Activated CD4-positive, alpha-beta T cell treated with anti-CD3 and anti-CD28 coated beads for 24 hours (primary cell): ENCODE measurements at places on chromosomes 16 and 17.

DNA sequence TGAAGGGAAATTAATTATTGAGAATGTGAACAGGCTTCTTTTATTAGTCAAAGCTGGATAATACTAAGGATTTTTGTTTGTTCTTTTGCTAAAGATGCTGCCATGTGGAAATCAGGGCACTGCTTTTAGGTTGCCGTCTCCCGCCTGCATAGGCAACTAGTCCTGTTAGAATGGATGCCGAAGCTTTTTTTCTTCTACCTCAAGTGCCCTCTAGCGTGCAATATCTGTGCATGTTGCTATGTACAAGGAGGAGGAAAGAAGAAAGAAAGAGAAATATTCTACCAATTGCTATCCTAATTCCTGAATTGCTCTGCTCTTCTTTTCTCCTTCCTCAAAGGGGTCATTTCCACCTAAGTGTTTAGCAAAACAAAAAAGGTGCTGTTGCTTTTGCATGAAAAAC is 5.2 kb upstream of the CDH8 start:
- DNase-seq: no peak

GRCh38 chr17:27259356-27259755 is 34.6 kb upstream of the WSB1 start:
- no peak for DNase-seq

DNA sequence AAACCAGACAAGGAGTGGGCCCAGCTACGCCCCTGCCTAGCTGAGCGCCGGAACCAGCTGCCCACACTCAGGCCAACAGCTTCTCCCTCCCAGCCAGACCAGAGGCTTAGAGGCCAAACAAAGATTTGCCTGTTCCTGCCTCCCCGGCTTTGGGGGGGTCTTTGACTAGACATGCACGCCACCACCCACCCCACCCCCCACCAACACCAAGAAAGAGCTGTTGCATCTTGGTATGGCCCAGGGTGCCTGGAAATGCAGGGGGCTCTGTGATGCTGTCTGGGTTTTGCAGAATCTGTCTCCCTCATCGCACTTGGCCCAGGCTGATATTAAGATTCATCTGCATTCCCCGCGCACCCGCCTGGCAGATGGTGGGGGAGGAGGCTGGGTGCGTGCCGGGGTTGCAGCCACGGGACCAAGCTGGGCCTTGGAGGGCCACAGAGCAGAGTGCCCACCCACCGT is 1.3 kb upstream of the NXPH3 start:
- no peak for DNase-seq

DNA sequence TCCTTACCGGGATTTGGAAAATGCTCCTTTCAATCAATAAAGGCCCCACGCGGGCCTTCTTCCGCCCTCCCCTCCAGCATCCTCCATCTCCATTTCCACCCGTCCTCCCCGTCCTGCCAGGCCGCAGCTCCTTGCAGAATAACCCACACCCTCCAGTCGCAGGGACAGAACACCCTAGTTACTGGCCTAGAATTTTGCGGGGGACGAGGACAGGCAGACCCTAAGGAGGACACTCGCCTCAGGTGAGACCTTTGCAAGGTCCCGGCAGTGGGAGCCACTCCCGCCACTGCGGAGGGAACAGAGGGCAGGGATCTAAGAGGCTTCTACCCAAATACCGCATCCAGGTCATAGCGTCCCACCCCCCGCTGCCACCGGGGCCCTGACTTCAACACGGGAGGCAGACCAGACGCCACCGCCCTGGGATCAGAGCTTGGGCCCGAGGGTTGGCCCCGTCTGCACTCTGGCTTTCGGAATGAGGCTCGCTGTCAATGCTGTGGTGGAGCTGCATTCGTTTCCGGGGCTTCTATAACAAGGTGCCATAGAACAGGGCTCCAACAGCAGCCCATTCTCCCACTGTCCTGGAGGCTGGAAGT is 26.8 kb downstream of the SLC25A10 start:
- no peak for DNase-seq

- DNase-seq: no peak
These were observed 487 bp downstream of the RANBP10 start for GRCh38 chr16:67805718-67806427.

GRCh38 chr17:28812748-28813377 is 29.7 kb downstream of the FAM222B start:
- DNase-seq: no peak

GRCh38 chr17:50632637-50633036 is 2.0 kb upstream of the ABCC3 start:
- DNase-seq: no peak

GRCh38 chr16:31439519-31439918 is 3.1 kb downstream of the ZNF843 start:
- no peak for DNase-seq

DNA sequence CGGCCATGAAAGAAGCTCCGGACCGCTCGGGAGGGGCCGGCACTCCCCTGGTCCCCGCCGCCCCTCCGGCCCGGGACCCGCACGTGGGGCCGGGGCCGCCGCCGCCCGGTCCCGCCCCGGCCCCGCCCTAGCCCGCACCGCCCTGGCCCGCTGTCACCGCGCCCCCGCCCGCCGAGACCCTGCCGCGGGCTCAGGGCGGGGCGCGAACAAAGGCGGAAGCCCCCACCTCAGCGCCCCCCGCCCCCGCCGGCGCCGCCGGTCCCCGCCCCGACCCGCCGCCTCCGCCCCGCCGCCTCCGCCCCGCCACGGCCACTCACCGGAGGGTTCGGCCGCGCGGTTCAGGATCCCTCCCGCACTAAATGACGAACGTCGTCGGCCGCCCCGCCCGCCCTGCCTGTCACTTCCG is at the start of gene ARHGDIA:
TSS of gene ARHGDIA (minus strand) at position 357 of the 406 bp plus-strand sequence. CDS start 1,407 bp downstream, outside the sequence.
- no peak for DNase-seq

GRCh38 chr17:69142175-69142802 is 594 bp upstream of the ABCA6 start:
- DNase-seq: no peak

GRCh38 chr17:73224663-73225305 is 31.9 kb downstream of the COG1 start:
- no peak for DNase-seq

- DNase-seq: peak; percentile 48
These were observed 20.8 kb downstream of the NPRL3 start for GRCh38 chr16:117379-118365.

DNA sequence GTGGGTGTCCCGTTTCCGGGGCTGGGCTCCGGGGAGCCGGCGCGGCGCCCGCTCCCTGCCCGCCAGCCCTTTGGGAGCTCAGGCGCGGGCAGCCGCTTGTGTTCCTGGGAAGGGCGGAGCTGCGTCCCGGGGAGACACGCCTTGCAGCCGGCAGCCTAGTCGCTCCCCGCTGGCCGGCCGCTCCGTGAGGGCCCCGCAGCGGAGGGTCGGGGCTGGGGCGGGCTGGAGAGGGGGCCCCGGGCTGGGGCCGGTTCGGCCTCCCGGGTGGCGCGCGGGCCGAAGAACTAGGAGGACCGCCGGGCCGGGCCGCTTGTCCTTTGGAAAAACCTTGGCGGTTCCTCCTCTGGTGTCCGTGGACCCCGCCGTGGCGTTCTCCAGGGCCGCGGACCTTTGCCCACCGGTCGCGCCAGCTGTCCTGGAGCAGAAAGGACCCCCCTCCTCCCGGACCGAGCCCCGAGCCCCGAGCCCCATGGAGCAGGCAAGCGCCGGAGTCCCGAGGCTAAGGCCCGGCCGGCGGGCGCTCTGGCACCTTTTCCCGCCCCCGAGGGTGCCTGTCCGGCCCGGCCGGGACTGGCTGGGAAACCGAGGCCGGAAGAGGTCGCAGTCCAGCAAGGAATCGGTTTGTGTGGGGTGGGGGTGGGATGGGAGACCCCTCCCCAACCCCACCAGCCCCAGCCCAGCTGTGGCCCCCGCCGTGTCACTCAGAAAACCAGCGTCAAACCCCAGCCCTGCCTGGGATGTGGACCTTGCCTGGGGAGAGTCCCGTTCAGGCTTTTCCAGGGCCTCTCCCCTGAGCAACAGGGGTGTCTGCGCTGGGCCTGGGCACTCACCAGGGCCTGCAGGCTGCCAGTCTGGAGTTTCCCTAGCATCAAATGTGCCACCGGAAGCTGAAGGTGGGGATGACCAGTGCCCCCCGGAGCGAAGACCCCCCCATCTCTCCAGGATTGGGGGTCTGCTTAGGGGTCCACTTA is 6.8 kb upstream of the TBC1D3B start:
- DNase-seq: no peak

GRCh38 chr17:49944273-49944870 is 24.6 kb upstream of the DLX4 start:
- DNase-seq: no peak

DNA sequence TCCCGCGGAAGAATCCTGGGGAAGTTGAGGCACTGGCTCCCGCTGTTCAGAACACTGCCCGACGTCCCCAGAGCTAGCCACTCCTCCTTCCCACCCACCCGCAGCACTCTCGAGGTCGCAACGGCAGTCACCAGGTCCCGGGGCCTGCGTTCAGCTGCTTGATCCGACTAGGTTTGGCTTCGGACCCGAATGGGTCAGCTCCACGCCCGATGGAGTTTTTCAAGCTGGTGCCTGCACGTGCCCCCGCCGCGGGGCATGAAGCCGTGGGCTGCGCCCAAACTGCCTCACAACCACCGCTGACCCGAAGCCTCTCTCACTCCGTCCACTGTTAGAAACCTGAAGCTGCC is 12.4 kb upstream of the ODF4 start:
- no peak for DNase-seq

DNA sequence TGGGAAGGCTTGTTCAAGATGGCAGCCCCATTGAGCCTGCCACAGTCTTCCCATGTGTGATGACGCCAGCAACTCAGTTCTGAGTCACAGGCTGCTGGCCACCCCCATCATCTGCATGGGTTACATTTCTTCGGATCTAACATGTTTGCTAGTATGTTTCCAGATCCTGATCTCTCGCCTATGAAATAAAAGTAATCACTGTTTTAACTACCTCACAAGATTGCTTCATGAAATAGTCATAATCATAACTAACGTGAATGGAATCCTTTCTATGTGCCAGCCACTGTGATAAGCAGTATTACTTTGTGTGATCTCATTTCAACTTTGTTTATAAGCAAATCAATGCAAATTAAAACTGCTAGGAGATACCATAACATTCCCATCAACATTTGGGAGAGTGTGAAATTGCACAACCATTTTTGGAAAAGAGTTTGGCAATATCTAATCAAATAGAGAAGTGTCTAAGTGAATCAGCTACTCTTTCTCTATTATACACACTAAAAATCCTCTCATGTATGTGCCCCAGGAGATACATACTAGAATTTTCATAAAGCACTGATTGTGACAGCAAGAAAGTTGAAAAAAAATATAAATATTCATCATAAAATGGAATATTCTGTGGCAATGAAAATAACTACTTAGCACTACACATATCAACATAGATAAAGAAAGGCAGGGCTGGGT is 300.2 kb upstream of the IRX5 start:
- no peak for DNase-seq

- DNase-seq: peak; percentile 70
These were observed 21.5 kb downstream of the GPR179 start for GRCh38 chr17:38322156-38322779.

DNA sequence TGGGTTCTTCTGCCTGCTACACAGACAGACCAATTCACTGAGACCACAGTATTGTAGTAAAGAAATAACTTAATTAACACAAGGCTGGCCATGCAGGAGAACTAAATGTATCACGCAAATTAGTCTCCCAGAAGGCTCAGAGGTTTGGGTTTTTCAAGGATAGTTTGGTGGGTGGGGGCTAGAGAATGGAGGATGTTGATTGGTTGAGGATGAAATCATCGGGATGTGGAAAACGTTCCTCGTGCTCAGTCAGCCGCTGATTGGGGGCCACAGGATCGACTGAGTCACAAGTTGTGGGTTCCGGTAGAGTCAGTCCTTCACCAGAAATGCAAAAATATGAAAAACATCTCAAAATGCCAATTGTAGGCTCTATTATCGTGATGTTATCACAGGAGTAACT is 18.7 kb downstream of the RHOT1 start:
- DNase-seq: no peak

DNA sequence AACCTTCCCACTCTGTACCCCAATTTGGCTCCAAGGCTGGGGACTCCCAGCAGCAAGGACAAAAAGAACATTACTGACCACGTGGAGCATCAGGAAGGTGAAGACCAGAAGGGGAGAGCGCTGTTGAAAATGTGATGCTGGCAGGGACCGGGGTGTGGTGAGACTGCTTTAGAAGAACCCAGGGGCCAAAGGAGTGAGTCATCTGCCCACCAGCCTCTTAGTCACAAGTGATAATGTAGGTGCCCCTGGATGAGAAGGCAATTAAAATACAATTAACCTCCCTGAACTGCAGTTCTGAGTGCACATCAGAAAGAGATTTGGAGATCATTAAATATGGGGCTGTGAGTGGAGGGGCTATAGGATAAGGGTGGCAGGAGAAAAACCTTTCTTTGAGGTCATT is 366.6 kb upstream of the CCL2 start:
- no peak for DNase-seq

DNA sequence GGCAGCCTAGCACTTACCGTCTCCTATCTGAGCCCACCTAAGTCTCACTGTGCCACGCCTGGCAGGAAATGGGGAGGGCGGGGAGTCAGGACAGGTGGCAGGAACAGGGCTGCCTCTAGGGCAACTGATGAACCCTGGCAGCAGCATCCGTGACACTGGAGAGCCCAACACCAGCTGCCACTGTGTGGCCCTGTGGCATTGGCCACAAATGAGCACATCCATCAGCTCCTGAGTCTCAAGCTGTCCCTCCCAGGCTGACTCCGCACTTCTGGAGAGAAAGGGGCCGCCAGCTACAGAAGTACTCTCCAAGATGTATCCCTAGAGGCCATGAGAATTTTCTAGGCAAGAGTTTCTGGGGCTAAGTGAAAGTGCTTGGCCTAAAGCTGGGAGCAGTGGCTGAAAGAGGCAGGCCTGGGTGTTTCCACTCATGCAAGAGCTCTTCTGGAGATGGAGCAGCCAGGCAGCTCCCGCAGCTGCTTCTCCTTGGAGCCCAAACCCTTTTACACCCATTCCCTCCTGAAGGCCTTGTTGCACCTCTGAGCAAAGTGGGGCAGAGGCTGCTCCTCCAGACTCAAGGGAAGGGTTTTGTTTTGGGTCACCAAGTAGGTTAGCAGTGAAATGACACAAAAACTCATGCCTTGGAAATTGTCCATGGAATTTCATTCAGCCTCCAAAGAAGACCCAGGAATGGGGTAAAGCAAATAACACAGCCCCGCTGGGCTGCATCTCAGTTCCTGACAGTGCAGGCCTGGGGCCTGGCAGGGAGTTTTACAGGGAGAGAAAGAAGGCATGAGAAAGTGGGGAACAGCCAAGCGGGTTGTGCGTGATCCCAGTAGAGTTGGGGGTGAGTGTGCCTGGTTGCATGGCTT is 25.8 kb downstream of the PEMT start:
- DNase-seq: no peak

- DNase-seq: no peak
These were observed 232.3 kb downstream of the WWOX start for GRCh38 chr16:78331731-78332130.

DNA sequence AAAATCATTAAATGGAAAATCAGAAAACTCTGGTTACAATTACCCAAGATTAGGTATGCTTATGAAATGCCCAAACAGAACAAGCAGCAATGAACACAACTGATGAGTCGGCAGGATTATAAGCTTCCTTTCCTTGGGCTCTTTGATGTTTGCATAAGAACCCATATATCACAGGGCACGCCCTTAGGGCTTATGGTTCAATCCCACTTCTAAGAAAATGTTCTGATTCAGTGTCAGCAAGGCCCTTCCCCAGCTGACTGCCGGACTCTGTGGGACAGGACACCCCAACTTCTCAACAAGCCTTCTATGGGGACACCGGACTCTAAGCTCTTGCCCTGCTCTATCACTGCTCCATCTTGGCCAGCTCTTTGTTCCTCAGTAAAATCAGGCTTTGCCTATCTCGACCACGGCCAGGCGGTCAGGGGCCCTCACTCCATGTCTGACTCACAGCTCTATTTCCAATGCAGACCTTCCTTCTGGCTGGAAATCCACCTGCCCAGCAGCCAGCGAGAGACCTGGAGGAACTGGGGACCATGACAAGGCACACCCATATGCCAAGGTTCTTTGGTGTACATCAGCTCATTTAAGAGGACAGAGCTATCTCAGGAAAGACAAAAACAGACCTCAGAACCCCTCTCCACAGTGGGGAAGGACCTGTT is 26.8 kb downstream of the LITAFD start:
- DNase-seq: no peak
